ELF-1 (cell line): ENCODE measurements at places on chromosomes 3 and 15.

- DNase-seq, result no peak
These were observed 65.5 kb downstream of the CCR4 start for GRCh38 chr3:33016846-33017405.

- DNase-seq, result no peak
These were observed 75.0 kb upstream of the TLE3 start for GRCh38 chr15:70172566-70173225.

DNA sequence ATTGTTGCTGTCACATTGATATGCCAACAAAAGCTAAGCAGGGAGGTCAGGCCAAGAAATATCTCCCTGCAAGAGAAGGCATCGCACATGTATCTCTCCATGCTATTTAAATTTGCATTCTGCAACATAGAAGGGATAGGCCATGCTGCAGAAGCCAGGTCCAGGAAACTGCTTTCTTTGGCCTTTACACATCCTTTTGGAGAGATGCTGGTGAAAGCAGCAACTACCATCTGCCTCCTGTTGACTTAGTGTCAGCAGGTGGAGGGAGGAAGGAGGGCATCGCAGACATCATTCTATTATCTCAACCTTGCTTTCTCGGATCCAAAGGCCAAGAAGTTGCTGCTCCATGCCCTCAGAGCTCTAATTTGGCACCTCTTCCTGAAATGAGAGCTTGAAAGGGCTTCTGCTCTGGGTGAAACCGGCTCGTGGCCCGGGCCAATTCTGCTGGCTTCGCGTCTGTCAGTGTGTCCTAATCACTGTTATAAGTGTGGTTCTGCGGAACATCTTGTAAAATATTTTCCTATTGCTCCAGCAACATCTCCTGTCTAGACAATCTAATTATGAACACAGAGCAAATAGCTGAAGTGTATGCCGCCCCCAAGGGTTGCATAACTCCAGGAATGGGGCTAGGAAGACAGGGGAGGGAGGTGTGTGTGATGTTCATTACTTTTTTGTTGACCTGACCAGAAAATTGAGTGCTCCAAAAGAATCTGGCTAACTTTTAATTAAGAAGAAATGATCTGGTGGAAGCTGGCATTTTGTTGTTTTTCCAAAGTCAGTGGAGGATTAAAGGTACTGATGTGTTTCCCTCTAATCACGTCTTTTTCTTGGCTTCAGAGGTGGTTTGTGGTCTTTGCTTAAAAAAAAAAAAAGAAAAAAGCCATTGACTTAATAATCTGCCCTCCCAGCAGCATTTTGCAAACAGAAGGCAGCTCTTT lies 89.1 kb downstream of the TPRG1 start:
- no peak for DNase-seq

DNA sequence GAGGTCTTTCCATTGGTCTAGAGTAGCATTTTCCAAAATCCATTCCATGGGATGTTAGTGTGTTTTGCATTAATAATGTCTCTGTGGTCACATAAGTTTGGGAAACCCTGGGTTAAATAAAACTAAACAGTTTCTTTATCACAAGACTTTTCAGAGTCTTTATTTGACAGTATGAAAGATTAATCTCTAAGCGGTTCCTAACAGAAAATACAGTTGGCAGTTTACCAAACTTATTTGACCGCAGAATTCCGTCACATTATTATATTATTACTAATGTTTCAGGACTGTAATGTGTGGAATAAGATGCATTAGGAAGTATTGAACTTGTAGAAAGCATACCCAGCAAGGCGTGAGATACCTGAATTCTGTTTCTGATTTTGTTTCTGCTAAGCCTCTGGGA lies 71.5 kb upstream of the ADAMTSL3 start:
- DNase-seq, result no peak

DNA sequence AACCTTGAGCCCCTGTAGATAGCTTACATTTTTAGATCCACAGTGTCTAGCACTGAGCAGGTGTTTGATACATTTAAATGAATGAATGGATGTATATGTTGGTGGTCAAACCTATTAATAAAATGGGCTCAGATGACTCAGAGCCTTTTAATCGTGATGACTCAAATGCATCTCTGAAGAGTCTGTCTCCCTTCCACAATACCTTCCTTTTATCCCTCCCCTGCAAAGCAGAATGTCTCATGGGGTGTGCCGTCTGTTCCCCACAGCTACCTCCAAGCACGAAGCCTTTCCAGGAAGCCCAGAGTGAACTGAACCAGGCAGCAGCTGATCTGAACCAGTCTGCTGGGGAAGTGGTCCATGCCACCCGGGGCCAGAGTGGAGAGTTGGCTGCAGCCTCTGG lies 303.5 kb upstream of the TPM1 start:
- DNase-seq, result no peak

DNA sequence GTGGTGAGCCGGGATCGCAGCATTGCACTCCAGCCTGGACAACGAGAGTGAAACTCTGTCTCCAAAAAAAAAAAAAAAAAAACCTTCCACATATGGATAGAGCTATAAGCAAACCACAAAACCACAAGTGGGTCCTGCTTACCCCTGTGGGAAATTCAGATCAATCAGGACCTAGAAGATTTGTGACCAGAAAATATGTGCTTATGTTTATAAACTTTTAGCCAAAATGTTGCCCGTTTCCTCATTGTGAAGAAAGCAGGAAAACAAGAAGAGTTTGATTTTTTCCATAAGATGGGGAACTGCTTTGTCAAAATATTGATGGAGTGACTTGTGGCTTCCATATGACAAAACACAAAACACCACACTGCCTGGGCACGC lies 3.4 kb upstream of the SLC25A38 start:
- DNase-seq, result no peak

DNA sequence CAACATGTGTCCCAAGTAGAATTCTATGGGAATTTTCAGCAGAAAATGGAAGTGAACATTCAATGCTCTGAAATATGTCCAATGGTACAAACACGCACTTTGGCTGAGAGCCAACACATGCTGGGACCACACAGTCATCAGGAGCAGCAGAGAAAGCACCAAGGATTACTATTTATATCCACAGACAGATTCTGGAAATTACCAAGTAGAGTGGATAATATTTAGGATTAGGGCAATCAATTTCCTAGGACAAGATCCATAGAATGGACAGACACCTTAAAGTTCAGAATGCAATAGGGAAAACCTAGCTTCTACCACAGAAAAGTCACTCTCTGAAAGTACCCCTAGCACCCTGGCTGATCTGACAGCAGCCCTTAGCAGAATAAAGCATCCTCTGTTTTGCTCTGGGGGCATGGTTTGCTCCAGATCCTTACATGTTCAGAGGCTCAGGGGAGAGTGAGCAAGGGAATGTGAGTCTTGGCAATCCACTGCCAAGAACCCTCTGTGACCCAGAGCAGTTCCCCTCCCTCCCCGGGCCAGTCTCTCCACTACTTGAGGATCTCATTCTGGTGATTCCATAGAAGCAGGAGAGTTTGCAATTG lies 206.0 kb upstream of the WNT5A start:
- no peak for DNase-seq

DNA sequence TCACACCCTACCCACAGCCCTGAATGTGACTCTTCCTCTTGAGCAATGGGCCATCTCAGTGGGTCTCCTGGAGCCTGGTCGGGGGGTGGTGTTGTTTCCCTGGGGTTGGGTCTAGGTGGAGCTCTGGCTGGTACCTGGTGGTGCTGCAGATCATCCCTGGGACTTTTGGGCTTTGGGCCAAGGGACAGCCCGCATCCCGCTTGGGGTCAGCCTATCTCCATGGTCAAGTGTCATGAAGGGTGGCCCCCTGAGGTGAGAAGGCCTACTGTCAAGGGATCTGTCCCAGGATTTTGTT lies 202.0 kb downstream of the UBE3A start:
- DNase-seq, result no peak

GRCh38 chr3:155428563-155428962 lies 135.1 kb upstream of the STRIT1 start:
- no peak for DNase-seq

DNA sequence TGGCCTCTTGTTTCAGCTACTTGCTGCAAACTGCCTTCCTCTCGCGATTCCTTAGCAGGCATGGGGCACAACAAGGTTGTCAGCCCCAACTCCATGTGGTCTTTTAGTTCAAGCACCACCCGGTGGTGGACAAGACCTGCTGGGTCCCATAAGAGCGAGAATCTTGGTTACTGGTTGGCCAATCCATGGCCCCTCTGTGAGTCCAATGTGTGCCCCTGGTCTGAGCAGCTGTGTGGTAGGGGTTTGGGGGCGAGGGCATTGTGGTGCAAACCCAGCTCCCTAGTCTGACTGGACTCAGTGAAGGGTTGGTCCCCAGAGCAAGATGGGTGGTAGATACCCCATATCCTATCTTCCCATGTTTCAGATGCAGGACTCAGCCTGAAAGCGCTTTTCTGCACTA lies 48.8 kb downstream of the MESD start:
- no peak for DNase-seq

GRCh38 chr15:57540211-57540610 lies 51.5 kb upstream of the MYZAP start:
- DNase-seq, result no peak

- DNase-seq, result peak; percentile 85
These were observed 16.1 kb downstream of the SH2D7 start for GRCh38 chr15:78108300-78109084.

DNA sequence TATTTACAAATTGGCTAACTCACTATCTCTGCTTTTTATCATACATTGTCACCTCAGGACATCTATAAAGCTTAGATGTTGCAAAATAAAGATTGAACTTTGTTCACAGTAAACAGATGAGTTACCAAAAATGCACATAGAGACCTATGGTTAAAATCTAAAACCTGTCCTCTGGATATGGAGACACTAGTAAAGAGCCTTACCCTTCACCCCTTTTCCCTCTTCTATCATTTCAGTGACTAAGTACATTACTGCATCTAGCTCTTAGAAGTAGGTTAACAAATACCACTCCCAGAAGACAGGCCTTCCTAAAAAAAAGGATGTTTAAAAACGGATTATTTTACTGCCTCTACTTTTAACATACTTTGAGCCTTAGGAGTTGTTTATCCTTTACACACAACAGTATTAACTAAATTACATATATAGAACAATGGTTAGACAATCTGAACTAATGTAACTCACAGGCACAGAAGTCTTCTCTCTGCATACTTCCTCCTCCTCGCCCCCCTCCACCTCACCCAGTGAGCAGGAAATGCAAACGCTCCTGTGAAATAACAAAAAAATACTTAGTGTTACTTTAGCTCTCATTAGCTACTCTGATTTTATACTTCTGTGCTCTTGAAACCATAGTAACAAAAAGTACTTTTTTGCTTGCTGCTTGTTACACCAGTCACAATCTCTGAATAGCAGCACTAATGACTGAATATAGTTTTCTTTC lies 23.3 kb downstream of the IREB2 start:
- DNase-seq, result no peak

- peak; percentile 68 for DNase-seq
These were observed 2.4 kb upstream of the CD96 start for GRCh38 chr3:111539351-111540331.

- no peak for DNase-seq
These were observed 121.6 kb downstream of the ADAMTS17 start for GRCh38 chr15:100220058-100220768.

DNA sequence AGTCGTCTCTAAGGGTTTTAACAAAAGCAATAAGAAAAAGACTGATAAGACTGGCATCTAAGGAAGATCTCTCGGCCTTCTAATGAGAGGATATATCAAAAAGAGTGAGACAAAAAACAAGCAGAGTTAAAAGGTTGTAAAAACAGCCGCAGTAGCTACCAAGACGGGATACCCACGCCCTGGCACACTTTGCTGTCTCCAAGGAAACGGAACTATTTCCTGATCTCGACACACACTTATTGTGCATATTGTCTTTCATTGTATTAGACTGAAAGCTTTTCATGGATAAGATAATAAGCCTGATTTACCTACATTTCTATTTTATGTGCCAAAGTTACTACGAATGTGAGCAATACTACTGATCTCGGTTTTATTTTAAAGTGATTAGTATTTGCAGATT lies 161.5 kb upstream of the MCTP2 start:
- no peak for DNase-seq

- DNase-seq, result no peak
These were observed 384.9 kb upstream of the RARB start for GRCh38 chr3:25043177-25043576.

DNA sequence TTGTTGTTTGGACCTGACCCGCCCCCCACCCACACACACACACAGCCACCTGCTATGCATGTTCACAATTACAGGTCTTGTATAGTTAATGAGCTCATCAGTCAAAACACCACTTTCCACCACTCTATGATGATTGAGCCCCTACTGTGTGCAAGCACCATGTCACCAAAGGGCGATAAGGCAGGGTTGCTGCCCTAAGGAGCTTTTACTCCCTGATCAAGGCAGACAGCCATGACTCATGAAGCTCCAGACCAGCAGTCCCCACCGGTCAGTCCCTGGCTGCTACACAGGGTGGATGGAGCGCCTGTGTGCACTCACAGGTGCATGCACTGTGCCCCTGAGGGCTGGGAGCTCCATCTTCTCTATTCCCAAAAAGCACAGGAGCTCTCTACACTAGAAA lies 270.6 kb downstream of the CLSTN2 start:
- DNase-seq, result peak; percentile 14

GRCh38 chr3:176275113-176275512 lies 922.2 kb downstream of the TBL1XR1 start:
- DNase-seq, result no peak

- DNase-seq, result no peak
These were observed 94.9 kb upstream of the CHD2 start for GRCh38 chr15:92805080-92805690.

DNA sequence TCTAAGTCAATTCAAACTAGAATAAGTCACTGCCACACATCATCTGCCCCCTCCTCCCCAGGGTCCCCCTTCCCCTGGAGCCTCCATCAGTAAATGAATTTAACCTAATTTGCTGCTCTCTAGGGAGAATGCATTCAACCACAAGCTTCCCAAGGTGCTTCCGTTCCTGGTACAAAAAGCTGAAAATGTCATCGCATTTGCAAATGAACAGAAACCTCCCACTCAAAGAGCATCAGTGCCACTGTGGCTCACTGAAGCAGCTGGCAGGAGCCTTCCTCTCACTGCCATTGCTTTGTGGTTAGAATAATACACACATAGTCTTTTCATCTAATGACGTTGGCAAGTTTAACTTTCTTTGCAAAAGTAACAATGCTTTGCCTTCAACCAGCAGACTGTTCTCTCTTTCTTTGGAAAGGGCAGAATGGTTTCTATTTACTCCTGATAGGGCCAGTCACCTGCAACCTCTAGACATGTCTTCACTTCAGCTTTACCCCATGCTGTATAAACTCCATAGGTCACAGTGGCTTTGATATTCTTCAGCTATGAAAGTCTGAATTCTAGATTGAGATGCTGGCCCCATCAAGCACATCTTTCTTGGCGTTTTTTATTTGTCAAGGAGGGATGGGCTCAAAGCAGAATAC lies 238.1 kb downstream of the CPNE4 start:
- DNase-seq, result no peak

DNA sequence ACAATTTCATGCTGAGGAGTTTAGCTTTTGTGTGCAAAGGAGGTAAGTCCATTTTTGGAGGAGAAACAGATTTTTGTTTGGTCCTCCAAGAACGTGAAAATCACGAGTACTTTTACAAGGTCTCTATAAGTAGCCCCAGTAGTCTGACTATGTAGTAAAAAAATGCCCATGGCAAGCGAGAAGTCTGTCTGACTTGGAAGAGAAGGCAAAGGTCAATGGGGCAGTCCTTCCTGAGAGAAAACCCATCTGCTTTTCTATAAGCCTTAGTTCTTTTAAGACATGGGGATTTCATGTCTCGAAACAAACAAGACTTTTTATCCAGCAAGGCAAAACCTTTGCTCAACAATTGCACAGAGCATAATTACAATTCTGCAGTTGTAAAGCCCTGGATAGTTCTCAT lies 183.2 kb downstream of the GAP43 start:
- no peak for DNase-seq
